ENCODE measurements at places on chromosomes 1 and 21.

- DNase-seq = no peak
Observed at GRCh38 chr1:168321945-168322344, 41.3 kb downstream of the TBX19 start.

- DNase-seq = no peak
Observed at GRCh38 chr1:211492511-211493132, 660 bp upstream of the RD3 start.

DNA sequence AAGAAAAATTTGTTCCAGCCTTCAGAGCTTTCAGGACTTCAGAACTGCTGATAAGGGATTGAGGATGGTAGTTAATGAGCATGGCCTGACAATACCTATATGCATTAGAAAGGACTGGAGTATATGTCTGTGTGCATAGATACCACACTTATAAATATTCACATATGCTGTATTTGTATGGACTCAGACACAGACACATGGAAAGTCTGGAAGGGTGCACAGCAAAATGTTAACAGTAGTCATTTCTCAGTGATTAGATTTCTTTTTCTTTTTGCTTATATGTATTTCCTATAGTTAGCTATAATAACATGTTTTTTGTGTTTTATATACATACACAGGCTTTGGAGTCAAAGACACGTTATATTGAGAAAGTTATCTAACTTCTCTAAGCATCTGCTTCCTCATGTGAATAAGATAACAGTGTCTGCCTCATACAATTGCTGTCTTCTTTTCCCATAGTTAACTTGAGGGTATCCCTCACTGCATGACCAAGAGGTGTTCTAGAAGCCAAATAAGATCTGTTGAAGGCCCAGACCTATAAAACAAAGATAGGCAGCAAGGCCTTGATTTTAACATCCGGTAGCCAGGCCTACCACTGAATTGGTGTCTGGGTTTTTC is 31.3 kb downstream of the INPP5B start:
- DNase-seq = no peak

DNA sequence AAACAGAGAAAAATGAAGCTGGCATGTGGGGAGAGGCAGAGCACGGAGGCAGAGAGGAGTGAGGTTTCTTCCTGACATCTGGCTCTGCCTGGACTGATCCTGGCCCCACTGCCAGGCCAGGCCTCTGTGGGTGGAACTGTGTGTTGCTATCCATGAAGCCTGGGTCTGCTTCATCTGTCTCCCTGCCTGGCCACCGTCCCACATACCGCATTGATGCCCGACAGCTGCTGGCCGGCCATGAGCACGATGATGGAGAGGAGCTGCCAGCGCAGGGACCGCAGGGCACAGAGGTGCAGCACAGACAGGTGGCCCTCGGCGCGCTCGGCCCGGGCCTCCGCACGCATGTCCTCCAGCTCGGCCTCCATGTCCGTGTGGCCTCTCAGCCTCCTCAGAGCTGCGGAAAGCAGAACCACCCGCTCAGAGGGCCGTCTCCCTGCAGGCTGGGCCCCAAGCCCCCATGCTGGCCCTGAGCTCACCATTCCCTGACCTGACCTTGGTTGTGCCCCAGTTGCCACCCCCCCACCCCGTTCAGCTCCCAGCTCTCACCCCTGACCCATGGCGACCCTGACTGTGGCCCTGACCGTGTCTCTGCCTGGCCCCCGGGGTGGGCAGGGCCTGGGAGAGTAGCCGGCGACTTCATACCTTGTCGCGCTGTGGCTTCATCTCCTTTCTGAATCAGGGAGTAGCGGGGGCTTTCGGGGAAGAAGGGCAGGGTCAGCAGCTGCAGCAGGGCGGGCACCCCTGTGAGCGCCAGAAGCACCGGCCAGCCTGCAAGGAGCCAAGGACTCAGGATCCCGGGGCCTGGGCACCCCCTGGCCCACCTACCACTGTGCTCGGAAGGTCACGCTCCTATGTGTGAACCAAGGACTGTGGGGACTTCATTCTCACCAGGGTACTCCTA is 11.5 kb downstream of the SLC2A7 start:
- DNase-seq = no peak

GRCh38 chr1:173050865-173051264 is at the start of gene TNFSF18:
Gene TNFSF18, minus strand, starts transcription at chr1:173050941. Its CDS starts 45 bp downstream, at chr1:173050896.
- DNase-seq = no peak

- DNase-seq = no peak
Observed at GRCh38 chr1:173195596-173196088, 11.5 kb downstream of the TNFSF4 start.
